ENCODE measurements at places on chromosomes 16 and 17.

DNA sequence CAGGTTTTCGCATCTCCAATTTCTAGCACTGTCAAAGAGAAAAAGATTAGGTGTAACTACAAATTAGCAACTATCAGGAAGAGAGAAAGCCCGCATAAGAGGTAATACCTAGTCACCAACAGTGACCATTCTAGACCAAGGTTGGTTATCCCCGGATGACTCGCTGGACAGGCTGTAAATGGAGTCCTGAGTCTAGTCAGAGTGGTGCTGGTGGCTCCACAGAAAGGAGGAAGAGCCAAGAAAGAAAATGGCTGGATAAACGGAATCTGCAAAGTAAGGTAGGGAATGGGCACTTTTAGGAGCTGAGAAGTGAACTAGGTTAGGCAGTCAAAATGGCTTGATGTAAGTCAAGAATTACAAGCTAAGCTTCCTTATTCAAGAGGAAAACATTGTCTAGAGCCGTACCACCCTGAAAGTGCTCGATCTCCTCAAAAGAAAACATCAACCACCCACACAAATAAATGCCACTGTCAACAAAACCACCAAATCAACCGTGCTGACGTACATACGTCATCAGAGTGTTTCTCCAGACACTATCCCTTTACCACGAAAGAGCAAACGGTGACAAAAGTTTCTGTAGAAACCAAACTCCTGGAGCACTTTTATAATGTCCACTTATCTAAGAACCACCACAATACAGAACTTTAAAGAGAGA lies 2.2 kb downstream of the GSPT1 start:
- DNase-seq = no peak

- DNase-seq = no peak
Observed at GRCh38 chr16:16028311-16028999, 79.0 kb downstream of the ABCC1 start.

GRCh38 chr17:1491443-1492248 lies 840 bp downstream of the MYO1C start:
- peak; percentile 73 for DNase-seq

DNA sequence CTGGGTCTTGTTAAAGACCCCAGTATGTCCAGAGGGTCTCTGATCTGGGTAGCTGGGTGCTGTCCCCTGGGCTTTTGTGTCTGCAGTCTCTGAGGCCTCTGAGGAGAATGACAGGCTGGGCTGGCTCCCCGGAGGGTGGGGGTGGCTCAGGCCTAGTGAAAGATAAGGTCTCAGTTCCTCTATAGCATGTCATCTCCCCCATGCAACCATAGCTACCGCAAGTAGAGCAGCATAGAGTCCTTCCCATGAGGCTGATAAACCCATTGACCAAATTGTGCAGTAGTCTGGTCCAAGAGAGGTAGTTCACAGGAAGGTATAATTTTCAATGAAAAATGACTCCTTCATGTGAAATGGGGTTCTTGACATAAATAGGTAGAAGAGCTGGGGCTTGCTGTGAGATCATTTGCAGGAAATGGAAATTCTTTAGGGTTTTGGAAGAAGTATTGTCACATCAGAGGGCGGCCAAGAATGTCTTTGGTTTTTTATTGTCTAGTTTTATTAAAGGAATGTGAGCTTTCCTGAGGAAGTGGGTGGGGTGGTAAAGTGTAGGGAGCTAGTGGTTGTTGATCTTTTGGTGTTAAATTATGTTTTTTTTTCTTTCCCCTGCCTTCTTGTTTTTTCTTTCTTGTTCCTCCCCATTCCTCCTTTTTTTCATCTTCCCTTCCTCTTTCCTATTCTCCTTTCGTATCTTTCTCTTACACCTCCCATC lies 21.0 kb downstream of the SLC7A6OS start:
- no peak for DNase-seq

DNA sequence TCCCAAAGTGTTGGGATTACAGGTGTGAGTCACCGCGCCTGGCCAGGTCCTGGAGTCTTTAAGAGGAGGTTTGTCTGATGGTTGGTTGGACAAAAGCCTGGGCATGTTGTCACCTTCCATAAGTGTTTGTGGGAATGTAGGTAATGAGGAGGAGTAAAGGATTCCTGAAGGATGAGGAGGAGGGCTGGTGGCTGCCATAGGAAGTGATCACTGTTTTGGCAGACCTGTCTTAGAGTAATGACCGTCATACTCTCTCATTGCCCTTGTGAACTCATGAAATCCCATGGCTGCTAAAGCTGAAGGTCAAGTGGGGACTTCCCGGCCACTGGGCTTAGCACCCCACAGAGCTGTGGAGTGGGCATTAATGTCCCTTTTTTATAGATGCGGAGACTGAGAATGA lies 40.5 kb downstream of the TENT4B start:
- DNase-seq = no peak

DNA sequence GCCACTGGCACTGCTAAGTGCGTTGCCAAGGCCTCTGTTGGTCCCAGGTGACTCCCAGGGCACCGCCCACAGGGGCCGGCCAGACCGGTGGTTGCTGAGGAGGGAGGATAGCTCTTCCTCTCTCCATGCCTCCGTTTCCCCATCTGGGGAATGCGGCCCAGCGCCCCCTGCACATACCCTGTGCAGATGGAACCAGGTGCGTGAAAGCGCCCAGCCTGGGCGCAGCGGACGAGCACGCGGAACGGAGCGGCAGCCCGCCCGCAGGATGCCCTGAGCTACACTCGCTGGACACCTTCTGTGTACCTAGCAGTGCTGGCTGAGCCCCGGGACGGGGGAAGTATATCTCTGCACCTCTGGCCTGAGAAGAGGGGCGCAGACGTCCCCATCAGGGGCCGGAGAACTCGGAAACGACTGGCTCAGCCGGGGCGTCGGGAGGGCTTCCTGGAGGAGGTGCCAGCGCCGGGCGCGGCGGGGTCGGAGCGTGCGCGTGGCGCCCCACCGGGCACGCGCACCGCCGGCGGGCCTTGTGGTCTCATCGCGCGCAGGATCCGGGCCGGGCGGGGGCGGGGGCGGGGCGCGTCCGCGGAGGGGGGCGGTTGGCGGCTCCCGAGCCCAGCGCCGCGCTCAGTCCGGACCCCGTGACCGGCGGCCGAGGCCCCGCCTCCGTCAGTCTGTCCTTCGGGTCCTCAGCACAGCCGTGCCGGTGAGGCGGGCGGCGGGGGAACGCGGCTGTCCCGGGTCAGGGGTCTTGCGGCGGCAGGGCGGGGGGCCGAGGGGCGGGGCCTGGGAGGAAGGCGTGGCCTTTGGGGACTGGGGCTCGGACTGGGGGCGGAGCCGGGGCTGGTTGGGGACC lies at the start of the genes CCDC78 and HAGHL:
CCDC78 (minus strand) TSS at position 6 of the 853 bp plus-strand sequence. CDS start 76 bp downstream, outside the sequence.
HAGHL (plus strand) TSS at position 669 of the 853 bp plus-strand sequence. CDS start 404 bp downstream, outside the sequence.
- DNase-seq = peak; percentile 90

- DNase-seq = no peak
Observed at GRCh38 chr17:39848600-39848999, 15.5 kb downstream of the IKZF3 start.

GRCh38 chr17:83148317-83149028 lies 69.1 kb downstream of the METRNL start:
- no peak for DNase-seq

GRCh38 chr16:31458073-31458843 lies 1.0 kb upstream of the ARMC5 start:
- DNase-seq = peak; percentile 57

DNA sequence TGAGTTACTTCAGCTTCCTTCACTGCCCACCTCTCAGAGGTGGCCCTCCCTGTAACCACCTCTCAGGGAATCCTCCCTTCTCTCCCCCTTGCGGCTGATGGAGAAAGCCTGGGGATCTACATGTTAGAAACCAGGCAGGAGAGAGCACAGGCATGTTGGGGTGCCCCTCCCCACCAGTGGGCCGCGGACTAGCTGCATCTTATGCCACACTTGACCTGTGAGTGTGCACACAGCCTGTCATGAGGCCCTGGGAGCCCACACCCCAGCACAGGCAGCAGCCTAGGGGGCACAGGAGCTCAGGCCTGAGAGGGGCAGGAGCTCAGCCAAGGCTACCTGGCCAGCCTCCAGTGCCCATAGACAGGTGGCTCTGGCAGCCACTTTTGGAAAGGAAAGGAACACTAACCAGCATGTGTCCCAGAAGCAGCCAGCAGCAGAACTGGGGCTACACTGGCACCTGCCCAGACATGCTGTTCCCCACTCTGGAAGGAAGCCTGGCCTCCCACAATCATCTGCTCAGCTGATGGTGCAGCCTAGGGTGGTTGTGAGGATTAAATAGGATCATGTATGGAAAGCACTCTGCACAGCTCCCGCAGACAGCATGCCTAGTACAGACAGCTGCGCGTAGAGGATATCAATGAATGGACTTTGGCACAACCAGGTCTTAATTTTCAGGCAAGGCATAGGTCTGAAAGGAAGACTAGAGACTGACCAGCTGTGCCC lies 60.5 kb downstream of the TMEM132E start:
- DNase-seq = no peak

DNA sequence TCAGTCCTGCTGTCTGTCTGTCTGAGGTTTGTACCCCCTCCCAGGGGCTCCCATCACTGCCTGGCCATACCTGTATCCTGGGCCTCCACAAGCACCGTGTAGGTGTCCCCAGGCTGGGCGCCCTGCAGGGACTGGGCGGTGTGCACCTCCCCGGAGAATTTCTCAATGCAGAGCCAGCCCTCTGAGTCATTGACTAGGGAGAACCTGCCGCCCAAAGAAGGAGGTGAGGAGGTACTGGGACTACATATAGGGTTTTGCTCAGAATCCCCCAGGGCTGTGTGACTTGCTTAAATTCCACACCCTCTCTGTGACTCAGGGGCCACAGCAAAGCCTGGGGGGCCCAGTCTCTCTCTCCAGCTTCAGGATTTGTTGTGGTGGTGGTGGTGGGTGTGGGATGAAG lies 7.6 kb downstream of the CDH16 start:
- DNase-seq = no peak

- DNase-seq = no peak
Observed at GRCh38 chr17:14919631-14920213, 345.4 kb downstream of the PMP22 start.

DNA sequence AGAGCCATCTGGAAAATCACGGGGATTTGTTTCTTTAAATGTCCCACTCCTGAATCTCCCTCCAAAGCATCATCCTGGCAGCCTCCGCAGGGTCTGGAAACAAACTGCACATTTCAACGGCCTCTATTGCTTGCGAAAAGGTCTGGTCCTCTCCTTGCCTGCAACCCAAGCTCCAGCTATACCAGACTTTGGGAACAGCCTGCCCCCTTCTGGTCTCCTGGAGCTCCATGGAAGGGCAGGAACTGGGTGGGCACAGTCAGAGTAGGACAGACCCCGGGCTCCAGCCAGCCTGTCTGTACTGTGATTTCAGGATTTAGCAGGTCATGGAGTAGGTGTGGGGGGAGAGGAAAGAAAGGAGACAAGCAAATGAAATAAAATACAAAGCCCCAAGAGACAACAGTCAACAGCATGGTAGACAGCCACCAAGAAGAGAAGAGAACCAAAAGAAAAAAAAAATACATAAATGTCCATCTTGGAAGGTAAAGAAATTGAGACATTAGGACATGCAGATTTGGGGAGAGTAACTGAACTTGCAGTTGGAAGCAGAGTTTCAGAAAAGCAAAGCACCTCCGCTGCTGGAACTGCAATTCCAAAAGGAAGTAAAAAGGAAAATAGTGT lies 2.7 kb downstream of the XYLT1 start:
- DNase-seq = peak; percentile 70

- no peak for DNase-seq
Observed at GRCh38 chr17:49110509-49110908, 22.1 kb upstream of the B4GALNT2 start.

DNA sequence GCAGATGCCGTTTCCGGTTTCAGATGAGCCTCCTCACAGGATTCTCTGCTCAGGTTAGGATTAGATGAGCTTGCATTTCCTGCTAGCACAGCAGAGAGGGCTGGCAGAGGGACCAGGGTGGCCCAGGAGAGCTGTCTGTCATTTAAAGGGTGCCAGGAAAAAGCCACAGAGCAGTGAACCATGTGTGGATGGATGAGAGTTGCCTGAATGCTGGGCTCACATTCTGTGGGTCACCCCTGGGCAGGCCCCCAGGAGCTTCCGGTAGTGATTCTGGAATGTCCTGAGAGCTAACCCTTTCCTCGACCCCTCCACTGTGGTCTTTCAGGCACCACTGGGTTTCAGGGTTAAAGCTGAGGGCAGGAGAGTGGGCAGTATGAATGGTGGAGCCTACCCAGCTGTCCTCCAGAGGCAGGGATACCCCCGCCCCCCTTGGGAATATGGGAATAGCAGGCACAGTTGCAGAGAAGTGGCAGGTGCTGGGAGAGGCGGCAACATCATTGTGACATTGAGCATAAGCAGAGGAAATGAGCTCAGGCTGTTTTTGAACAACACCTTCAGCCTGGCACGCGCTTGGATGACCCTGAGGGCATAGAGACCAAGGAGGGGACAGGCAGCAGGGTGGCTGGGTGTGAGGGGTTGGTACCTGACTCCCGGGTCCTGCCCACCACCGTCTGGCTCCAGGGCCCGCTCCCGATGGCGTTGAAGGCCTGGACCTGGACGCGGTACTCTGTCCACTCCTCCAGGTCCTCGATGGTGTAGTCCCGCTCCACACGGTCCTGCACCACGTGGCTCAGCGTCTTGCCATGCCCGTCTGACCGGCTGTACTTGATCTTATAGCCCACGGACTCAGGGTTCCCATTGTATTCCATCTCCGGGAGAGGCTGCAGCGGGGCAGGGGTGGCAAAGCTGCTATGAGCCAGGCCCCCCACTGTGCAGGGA lies 83.0 kb upstream of the CDC42EP4 start:
- DNase-seq = peak; percentile 14

- DNase-seq = no peak
Observed at GRCh38 chr17:81426393-81427172, 31.3 kb downstream of the BAHCC1 start.

DNA sequence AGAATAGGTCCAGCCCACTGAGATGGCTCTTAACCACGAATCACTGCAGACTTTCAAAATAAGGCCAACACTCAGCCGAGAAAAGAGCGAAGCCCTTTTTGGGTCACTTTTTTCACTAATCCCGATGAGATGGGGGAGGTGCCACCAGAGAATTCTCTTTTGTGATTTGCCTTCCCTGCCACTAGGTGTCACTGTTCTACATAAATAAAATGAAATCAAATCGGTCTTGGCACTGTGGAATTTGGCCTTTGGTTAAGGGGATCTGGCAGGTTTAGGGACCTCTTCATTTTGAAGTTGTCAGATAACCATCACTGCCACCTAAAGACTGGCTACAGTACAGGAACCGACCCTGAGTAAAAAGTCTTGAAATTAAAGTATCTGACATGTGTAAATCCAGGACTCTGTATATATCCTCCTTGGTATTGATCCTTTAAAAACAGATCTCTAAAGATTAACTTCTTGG lies 147.0 kb downstream of the HS3ST4 start:
- DNase-seq = peak; percentile 29

- no peak for DNase-seq
Observed at GRCh38 chr17:49638818-49639217, 39.1 kb downstream of the SPOP start.

DNA sequence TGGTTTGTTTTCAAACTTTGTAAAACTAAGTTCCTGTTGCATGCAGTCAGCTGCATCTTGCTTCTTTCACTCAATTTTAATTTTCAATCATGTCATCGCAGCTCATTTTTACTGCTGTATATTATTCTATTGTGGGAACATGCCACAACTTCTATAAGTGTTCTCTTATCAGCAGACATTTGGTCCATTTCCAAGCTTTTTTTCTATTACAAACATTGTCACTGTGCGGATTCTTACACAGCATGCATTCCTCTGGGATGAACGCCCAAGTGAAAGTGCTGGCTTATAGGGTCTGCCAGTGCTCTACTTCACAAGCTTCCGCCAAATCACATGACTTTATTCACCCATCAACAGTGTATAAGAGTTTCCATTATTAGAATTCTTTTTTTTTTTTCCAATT lies 22.7 kb downstream of the GINS3 start:
- no peak for DNase-seq
